ENCODE measurements at places on chromosomes 3 and 15. TPM values are rescaled to one million over a fixed set of nuclear protein-coding genes. Genes with fewer than 3 reads are reported as not detected.
A peak's percentile ranks its signal among the peaks of the same experiment; 100 is the strongest.

DNA sequence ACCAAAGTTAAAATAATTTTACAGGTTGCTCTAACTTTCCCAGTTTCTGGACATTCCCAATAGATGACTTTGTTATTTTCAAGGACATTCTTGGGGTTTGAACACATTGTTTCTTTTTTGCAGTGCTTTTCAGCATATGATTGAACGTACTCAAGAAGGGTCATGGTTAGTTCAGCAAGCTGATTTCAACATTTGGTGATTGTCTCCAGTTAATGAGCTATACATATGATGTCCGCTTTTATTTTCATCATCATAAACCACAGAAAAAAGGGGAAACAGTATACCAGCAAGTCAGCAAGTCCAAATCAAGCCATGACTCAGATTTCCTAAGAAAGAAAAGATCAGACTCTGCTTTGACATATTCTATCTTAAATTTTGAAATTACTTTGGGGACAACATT is 69.4 kb downstream of the B3GALNT1 start:
- no peak for DNase-seq
- H3K27ac ChIP-seq = no peak overlapping the region
- H3K36me3 ChIP-seq = no peaks in the 10 kb centered on the region
- no peak overlapping the region for H3K4me3 ChIP-seq
- H3K27me3 ChIP-seq = no peaks in the 10 kb centered on the region
- H3K4me1 ChIP-seq = no peaks in the 10 kb centered on the region

GRCh38 chr15:28019594-28020309 is 79.4 kb downstream of the OCA2 start:
- H3K27ac ChIP-seq = no peak overlapping the region
- no peaks in the 10 kb centered on the region for H3K4me1 ChIP-seq
- no peak for DNase-seq

GRCh38 chr15:68027388-68027787 is 26.7 kb upstream of the PIAS1 start:
- no peaks in the 10 kb centered on the region for H3K36me3 ChIP-seq
- DNase-seq = no peak
- H3K27me3 ChIP-seq = no peaks in the 10 kb centered on the region
- H3K4me3 ChIP-seq = no peak overlapping the region

- H3K27ac ChIP-seq = no peak overlapping the region
- H3K4me1 ChIP-seq = peaks cover 7% of the 10 kb centered on the region
- DNase-seq = no peak
- H3K36me3 ChIP-seq = peaks cover 1% of the 10 kb centered on the region
- H3K4me3 ChIP-seq = no peak overlapping the region
- no peaks in the 10 kb centered on the region for H3K27me3 ChIP-seq
These were observed 76.7 kb upstream of the PLXND1 start for GRCh38 chr3:129683201-129683600.

- H3K4me1 ChIP-seq = peaks cover 19% of the 10 kb centered on the region
- no peak overlapping the region for H3K4me3 ChIP-seq
- H3K27ac ChIP-seq = no peak overlapping the region
- H3K27me3 ChIP-seq = no peaks in the 10 kb centered on the region
- no peaks in the 10 kb centered on the region for H3K36me3 ChIP-seq
These were observed 1.7 kb downstream of the CNOT10 start for GRCh38 chr3:32686713-32687112.

GRCh38 chr15:67177752-67178151 is 76.7 kb downstream of the AAGAB start:
- no peak for DNase-seq
- H3K27ac ChIP-seq = peak overlapping the region; percentile 29
- H3K27me3 ChIP-seq = no peaks in the 10 kb centered on the region
- peaks cover 42% of the 10 kb centered on the region for H3K4me1 ChIP-seq
- H3K4me3 ChIP-seq = no peak overlapping the region

- H3K27me3 ChIP-seq = no peaks in the 10 kb centered on the region
- no peaks in the 10 kb centered on the region for H3K36me3 ChIP-seq
- H3K4me1 ChIP-seq = peaks cover 11% of the 10 kb centered on the region
These were observed 1.2 kb downstream of the HRH1 start for GRCh38 chr3:11155341-11156025.

DNA sequence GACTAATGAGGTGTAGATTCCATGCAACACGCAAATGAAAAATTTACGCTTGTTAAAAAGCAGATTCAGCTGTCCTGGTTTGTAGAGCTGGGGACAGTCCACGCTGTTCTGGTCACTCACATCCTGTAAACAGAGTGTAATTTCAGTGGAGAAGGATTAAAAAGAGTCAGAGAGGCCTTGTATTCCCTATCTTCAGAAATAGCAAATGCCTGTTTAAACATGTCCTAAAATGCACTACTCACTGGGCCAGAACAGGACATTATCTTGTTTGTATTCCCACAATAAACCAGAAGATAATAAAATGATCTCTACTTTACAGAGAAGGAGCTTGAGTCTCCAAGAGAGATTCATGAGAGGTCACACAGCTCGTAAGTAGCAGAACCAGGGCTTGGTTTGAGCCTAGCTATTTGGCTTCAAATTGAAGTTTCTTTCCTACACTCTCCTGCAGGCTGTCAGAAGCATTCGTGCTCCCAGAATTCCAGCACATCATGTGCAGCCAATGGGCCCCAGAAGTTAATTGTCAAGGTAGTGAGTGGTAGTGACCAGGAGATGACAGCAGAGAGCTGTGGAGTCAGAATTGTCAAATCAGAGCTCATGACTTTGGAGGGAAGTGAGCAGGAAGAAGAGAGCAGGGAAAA is 242.5 kb downstream of the ATP8B4 start:
- no peaks in the 10 kb centered on the region for H3K36me3 ChIP-seq
- no peak overlapping the region for H3K27ac ChIP-seq
- H3K27me3 ChIP-seq = no peaks in the 10 kb centered on the region
- DNase-seq = no peak
- no peaks in the 10 kb centered on the region for H3K4me1 ChIP-seq

- H3K4me1 ChIP-seq = peaks cover 26% of the 10 kb centered on the region
- H3K27ac ChIP-seq = no peak overlapping the region
- H3K36me3 ChIP-seq = peaks cover 4% of the 10 kb centered on the region
- peak overlapping the region; percentile 12 for H3K4me3 ChIP-seq
- H3K27me3 ChIP-seq = no peaks in the 10 kb centered on the region
These were observed 24.1 kb upstream of the SACM1L start for GRCh38 chr3:45665101-45665572.

DNA sequence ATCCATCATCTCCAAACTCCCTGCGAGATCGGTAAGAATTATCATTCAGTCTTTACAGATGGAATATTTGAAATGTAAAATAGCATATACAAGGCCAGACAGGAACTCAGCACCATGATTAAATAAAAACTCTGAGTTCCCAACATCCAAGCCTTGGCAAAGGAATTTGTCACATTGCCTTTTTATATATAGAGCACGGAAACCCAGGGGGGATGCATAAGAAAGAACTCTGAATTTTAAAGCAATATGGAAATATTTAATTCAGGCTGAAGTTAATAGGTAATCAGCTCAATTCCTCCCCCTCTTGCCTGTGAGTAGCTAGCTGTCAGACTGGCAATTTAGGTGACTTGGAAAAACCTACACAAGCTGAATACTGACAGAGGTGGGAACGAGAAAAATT is 217.9 kb upstream of the KCNMB2 start:
- no peak for DNase-seq
- H3K27ac ChIP-seq = no peak overlapping the region
- H3K27me3 ChIP-seq = no peaks in the 10 kb centered on the region
- H3K36me3 ChIP-seq = no peaks in the 10 kb centered on the region

DNA sequence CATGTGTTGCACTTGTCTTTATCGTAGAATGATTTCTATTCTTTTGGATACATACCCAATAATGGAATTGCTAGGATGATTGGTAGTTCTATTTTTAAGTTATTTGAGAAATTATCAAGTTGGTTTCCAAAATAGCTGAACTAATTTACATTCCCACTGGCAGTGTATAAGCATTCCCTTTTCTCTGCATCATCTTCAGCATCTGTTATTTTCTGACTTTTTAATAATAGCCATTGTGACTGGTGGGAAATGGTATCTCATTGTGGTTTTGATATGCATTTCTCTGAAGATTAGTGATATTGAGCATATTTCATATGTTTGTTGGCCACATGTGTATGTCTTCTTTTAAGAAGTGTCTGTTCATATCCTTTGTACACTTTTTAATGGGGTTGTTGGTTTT is 81.7 kb upstream of the NUDT16 start:
- no peaks in the 10 kb centered on the region for H3K4me1 ChIP-seq
- no peak overlapping the region for H3K4me3 ChIP-seq
- no peak for DNase-seq
- H3K27me3 ChIP-seq = no peaks in the 10 kb centered on the region

DNA sequence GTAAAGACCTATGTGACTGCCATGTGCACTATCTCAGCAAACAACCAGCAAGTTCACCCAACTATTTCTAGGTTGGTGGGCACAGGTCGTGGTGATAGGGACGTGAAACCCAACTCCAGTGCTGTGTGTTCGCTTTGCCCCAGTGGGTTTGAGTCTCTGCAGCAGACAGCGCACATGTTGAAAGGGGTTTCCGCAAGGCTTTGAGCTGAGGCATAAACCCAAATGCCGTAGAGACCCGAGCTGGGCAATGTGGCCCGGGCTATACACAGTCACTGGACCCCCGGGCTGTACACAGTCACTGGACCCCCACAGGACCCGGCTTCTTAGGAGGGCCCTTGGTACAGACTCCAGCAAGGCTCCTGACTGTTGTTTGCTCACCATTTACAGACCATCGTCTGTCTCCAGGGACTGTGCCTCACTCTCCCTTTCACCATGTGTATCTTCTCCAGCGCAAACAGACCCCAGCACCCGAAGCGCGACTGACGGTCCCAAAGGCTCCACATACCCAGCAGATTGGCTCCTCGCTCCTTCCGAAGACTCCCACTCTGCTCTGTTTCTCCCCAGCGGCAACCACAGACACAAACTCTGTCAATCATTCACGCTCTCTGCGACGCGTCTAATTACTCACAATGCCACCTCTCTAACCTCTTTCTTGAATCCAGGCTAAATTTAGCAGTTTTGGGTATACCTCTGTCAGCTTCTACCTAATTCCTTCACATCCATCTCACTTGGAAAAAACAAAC is 31.2 kb downstream of the PCSK6 start:
- H3K36me3 ChIP-seq = no peaks in the 10 kb centered on the region
- no peak for DNase-seq
- no peak overlapping the region for H3K27ac ChIP-seq
- no peak overlapping the region for H3K4me3 ChIP-seq
- peaks cover 3% of the 10 kb centered on the region for H3K4me1 ChIP-seq
- H3K27me3 ChIP-seq = no peaks in the 10 kb centered on the region

DNA sequence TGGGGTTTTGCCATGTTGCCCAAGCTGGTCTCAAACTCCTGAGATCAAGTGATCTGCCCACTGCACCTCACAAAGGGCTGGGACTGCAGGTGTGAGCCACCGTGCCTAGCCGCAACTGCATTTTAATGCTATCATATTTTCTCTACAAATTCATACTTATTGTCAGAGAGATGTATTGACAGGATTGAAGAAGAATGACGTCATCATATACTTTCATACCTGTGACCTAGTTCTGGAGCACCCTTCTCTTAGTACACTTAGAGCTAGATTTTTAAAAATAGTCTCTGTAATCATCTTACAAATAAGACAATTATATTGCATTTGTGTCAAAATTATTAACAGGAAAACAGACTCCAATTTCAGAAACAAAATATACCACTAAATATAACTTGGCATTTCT is 242.8 kb upstream of the PDZRN3 start:
- H3K36me3 ChIP-seq = no peaks in the 10 kb centered on the region
- no peak overlapping the region for H3K4me3 ChIP-seq
- DNase-seq = no peak

GRCh38 chr3:122948408-122948807 is 79.2 kb downstream of the SEMA5B start:
- no peak for DNase-seq
- H3K4me1 ChIP-seq = peaks cover 10% of the 10 kb centered on the region
- H3K4me3 ChIP-seq = no peak overlapping the region
- H3K36me3 ChIP-seq = no peaks in the 10 kb centered on the region
- no peak overlapping the region for H3K27ac ChIP-seq
- H3K27me3 ChIP-seq = no peaks in the 10 kb centered on the region

GRCh38 chr3:183386651-183387050 is 41.8 kb downstream of the MCF2L2 start:
- H3K4me1 ChIP-seq = no peaks in the 10 kb centered on the region
- no peak overlapping the region for H3K4me3 ChIP-seq
- no peaks in the 10 kb centered on the region for H3K36me3 ChIP-seq
- no peak overlapping the region for H3K27ac ChIP-seq
- no peak for DNase-seq
- H3K27me3 ChIP-seq = no peaks in the 10 kb centered on the region

GRCh38 chr3:110530902-110531301 is 540.7 kb upstream of the NECTIN3 start:
- peaks cover 18% of the 10 kb centered on the region for H3K4me1 ChIP-seq
- H3K36me3 ChIP-seq = no peaks in the 10 kb centered on the region
- DNase-seq = no peak
- H3K27me3 ChIP-seq = no peaks in the 10 kb centered on the region
- H3K27ac ChIP-seq = no peak overlapping the region

- H3K4me3 ChIP-seq = no peak overlapping the region
- no peak for DNase-seq
These were observed 53.6 kb downstream of the LMCD1 start for GRCh38 chr3:8555113-8555661.

DNA sequence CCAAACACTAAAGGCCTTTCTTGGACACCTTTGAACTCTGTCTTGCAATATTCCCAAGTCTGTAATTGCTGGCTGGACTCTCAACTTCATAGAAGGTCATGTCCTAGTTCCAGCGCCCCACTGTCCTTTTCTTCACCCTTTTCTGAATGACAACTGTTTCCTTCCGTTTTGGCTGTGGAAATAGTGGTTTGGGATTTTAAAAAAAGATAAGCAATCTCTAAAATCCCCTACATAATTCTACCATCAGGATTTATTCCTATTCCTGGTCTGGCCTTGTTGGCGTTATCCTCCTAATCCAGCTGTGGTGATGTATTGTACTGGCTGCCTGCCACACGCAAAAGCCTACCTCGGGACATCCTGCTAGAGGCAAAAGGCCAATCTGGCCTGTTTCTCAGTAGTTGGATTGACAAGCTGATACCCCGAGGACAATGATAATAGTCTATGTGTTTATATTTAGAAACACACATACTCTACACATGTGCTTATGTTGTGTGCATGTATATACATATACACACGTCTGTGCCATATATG is 440.3 kb upstream of the DPH6 start:
- no peaks in the 10 kb centered on the region for H3K27me3 ChIP-seq
- H3K4me1 ChIP-seq = no peaks in the 10 kb centered on the region
- H3K36me3 ChIP-seq = no peaks in the 10 kb centered on the region
- no peak overlapping the region for H3K4me3 ChIP-seq
- H3K27ac ChIP-seq = no peak overlapping the region

The TMEM89 gene
- not detected for polyA plus RNA-seq

The ZNF609 gene
- 16.9 TPM for polyA plus RNA-seq

The EPHA6 gene
- polyA plus RNA-seq = not detected

The SLC25A20 gene
- 27.4 TPM for polyA plus RNA-seq

The FETUB gene
- 0.25 TPM for polyA plus RNA-seq

The RHCG gene
- polyA plus RNA-seq = 8.9 TPM

All from keratinocyte (primary cell).